ENCODE measurements at places on chromosomes 16 and 17.

GRCh38 chr17:27380551-27380950 lies 75.7 kb upstream of the KSR1 start:
- DNase-seq: no peak

GRCh38 chr17:17798573-17799255 lies 38.1 kb downstream of the SREBF1 start:
- no peak for DNase-seq

GRCh38 chr16:79794941-79795340 lies 194.4 kb upstream of the MAF start:
- no peak for DNase-seq

DNA sequence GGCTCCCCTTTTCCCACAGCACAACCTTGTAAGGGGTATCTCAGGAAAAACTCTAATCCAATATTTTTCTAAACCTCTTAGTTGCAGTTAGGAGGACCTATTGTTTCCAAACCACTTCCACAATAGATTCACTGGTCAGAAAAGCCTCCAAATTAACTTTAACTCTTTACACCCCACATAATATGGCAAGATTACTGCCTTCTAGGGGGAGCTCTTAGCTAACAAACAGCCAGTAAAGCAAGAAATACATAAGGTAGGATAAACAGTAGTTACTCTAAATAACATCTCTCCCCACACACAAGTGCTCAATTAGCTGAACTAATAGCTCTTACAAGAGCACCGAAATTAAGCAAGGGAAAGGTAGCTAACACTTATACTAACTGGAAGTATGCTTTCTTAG lies 192.1 kb upstream of the KIF2B start:
- DNase-seq: no peak

DNA sequence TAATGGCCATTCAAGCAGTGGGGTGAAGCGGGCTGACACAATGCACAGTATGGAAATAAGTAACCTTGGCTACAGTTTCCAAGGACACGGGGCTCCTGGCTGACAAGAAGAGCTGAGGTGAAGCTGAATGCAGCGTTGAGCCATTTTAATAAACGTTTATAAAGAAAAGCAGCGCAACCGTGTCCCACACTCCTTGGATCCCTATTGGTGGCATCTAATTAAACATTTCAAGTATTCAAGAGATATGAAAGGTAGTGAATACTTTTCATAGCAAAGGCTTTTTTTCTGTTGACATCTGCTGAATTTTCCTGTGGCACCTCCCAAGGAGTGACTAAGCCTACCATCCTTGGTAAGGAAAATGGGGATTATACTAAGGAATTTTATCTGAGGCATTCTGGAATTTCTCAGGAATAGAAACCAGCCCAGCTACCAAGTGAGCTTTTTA lies 26.5 kb downstream of the DUSP14 start:
- DNase-seq: no peak

DNA sequence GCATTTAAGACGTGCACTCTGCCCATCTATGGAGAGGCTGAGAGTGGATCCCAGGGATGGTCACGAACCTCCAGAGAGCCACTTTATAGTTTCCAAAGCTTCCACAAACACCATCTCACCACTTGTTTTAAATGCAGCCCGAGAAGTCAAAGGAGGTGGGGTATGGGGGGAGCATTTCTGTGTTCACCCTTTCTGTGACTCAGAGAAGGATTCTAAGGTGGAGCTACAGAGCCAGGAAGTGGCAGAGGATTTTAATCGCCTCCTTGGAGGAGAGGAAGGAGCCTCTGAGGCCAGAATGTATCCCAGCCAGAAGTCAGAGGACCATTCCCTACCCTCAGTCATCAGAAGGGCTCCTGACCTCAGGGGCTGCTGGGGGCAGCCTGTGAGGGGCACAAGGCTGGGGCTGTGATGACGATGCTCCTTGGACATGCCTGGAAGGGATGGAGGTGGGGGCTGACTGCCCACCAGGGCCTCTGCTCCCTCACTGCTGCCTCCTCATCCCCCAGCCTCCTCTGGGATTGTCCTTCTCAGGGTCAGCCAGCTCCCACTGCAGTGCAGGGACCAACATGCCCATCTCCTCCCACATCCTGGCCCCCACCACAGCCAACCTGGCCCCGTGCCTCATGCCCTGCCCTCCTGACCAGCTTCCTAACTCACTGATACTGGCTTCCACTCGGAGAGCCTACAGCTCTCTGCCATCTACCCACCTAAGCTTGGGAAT lies 2.8 kb downstream of the XYLT2 start:
- DNase-seq: no peak

DNA sequence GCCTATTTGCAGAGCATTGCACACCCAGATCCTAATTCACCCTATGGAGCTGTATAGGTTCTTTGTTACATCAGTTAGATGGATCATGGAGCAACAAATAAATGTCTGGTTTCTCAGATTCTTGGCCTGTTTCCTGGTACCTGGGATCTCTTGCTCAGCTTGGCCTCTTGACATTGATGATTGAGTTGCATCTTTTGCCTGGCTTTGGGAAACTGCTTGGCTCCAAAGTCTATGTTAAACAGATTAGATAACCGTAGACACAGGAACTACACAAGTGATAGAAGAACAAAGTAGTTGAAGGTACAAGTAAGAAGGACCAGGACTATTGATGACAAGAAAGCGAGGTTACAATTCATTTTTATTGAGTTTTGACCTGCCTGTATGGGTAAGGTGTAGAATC lies 77.3 kb downstream of the TMEM100 start:
- no peak for DNase-seq

- DNase-seq: no peak
These were observed 3.2 kb upstream of the EXOSC6 start for GRCh38 chr16:70254965-70255286.

DNA sequence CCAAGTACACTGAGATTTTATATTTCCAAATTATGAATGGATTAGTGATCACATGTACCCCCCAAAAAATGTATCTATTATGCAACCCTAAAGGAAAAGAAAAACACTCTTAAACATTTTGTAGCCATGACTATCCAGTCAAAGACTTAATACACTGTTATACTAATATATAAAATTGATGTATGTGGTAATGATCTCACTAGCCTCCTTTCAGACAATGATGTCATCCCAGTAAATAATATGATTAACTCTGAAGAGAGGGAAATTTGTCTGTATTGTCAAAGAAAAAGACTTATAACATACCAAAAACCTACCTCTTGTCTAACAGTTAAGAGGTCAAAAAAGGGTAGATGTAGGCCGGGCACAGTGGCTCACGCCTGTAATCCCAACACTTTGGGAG lies 80.7 kb downstream of the USP32 start:
- DNase-seq: no peak

DNA sequence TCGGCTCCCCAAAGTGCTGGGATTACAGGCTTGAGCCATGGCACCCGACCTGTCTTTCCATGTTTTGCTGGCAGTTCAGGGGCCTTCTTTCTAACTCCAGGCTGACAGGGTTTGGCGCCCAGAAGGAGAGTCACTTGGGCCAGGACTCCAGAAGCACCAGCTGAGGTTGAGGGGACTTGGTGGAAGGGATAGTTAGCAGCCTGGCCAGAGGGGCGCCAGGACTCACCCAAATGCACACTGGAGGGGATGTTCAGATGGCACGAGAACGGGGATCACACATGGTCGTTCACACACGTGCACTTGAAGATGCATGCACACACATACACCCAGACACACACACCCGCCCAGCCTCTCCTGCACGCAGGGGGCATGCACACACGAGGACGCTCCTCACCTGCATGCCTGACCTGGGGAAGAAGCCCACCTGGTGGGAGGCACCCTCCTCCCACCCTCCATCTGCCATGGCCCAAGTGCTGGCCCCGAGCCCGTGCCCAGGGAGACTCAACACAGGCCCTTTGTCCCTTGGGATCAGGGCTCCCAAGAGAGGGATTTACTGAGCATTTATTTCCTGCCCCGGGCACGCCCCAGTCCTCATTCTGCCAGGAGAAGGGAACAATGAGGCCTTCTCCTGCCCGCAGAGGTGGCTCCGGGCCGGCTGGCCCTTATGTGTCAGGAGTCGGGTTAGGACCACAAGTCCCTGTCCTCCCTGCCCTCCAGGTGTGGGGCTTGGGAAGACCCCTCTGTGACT lies 2.3 kb upstream of the PRSS21 start:
- no peak for DNase-seq

DNA sequence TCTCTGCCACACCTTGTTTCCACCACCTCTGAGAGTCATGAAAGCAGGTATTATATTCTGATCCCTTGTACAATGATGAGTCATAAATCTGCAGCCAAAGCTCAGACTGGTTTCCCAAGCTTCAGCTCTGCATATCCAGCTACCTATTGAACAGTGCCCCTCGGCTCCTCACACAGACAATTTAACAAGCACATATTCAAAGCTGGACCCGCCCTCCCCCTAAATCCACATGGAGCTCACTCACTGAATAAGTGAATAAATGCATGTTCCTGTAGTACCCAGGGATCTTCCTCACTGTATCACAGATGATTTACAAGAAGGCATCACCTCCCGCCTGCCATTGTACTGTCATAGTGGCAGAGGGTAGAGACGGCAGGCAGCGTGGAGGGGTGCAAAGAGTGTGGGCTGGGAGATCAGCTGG lies 516.4 kb downstream of the GRIN2A start:
- DNase-seq: no peak

DNA sequence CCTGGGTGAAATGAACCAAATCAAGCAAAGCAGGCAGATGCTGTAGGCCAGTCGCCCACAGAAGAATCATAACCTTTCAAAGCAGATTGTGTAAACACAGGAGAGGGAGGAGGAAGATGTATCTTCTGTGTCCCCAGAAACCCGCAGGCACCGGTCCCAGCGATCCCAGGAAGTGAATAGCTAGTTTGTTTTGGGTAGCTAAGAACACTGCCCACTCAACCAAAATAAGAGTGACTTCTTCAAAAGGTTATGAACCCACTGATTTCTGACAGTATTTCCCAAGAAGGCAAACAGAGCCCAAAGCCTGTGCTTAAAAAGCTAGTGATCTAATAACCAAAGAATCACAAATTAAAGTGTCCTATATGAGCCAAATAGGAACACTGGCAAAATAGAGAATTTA lies 67.8 kb downstream of the GRIN2A start:
- DNase-seq: no peak

- no peak for DNase-seq
These were observed 23.4 kb downstream of the GJD3 start for GRCh38 chr17:40340880-40341807.

GRCh38 chr17:45146890-45147580 lies 1.2 kb upstream of the HEXIM1 start:
- peak; percentile 69 for DNase-seq

DNA sequence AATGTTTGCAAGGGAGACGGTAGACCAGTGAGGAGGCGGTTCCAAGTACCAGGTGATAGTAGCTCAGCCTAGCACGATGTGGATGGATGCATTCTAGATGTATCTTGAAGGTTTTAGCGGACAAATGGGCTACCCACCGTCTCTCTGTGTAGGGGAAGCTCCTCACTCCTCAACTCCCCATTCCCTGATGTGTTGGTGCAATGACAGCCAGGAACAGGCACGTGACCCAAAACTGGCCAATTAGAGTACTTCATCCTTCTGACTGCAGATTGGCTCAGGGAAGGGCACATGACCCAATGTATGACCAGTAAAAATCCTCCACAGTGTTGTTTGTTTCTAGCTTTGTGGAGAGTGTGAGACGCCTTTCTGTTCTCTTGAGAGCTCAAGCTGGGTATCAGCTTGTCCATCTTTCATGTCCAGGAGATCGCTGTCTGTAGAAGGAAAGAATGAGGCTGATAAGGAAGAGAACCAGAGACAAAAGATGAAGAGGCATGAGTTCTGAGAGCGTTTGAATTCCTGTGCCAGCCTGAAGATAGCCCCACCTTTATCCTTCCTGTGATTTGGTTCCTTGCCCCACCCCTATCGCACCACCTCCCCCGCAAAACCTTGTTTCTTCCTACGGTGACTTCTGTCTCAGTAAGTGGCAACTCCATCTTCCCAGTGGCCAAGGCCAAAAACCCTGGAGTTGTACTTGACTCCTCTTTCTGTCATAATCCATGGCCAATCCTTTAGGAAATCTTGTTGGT lies 2.3 kb upstream of the BORCS6 start:
- peak; percentile 86 for DNase-seq

GRCh38 chr17:37182786-37183465 lies 192.9 kb upstream of the C17orf78 start:
- DNase-seq: no peak

GRCh38 chr17:957856-958421 lies 21.6 kb downstream of the NXN start:
- DNase-seq: no peak

- DNase-seq: no peak
These were observed 223.0 kb upstream of the ELAC2 start for GRCh38 chr17:13240851-13241250.

DNA sequence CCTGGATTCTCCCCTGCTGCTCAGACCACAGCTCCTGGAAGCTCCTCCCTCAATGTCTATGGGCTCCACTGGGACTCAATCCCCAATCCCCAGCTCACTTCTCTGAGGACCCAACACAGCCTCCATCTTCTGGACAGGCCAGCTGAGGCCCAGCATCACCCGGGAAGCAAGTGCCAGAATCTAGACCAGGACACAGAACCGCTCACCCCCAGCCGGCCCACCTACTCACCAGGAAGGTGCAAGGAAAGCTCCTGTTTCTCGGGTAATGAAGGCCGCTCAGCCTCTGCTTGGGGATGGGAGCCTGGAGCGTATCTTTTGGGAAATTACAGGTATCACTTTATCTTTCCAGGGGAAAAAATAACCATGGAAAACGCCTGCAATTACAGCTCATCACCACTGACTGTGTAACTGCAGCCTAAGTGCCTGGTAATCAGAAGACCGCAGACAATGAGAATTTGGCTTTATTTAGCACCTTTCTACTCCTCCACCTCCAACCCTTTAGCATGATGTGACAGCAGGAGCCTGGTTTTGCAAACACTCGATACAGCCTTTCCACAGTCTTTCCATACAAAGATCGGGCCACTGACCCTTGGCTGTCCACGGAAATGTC lies 49.6 kb upstream of the RPL38 start:
- no peak for DNase-seq

- peak; percentile 60 for DNase-seq
These were observed 25.5 kb downstream of the NSMCE1 start for GRCh38 chr16:27242868-27243590.

DNA sequence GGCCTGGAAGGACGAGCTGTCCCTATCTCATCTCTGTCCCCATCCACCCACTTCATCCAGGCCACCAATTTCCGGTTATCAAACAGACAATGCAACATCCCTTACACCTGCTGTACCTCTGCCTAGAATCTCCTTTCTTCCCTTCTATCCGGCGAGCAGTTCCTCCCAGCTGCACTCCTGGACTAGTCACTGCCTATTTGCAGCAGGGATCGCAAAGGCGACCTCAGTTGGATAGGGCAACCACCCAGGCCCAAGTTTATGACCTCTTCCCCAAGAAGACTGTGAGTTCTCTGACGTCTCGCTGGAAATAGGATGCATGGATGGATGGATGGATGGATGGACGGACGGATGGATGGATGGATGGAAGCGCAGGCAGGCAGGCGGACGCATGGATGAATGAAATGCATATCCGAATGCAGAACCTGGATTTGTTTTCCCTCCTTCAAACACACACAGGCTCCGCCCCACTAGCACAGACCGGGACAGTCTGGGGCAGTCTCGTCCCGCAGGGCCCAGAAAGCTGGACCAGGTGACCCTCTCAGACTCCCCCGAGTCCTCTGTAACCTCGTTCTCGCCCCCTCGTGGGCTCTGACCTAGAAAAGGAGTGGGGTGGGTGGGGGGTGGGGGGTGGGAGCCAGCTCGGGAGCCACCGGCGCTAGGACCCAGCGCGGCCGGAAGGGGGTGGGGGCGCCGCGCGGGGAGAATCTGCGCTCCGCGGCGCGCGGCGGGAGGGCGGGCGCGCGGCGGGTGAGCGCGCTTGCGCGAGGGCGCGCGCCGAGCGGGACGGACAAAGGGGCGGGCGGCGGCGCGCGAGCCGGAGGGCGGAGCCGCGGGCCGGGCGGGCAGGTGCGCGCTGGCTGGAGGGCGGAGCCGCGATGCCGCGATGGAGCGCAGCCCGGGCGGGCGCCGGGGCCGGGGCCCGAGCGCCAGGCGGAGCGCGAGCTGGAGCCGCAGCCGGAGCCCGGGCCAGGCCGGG lies at the start of gene SBK1:
TSS of gene SBK1 (plus strand) at position 875 of the 976 bp plus-strand sequence. CDS start 24,867 bp downstream, outside the sequence.
- peak; percentile 60 for DNase-seq

Measured in left renal cortex interstitium (tissue), 4 donors.